ENCODE measurements at places on chromosomes 16 and 17. TPM values are rescaled to one million over a fixed set of nuclear protein-coding genes. Genes with fewer than 3 reads are reported as not detected.

Gene APOBR
- 21.4 TPM for total RNA-seq

Gene CD7
- 292 TPM for total RNA-seq

Gene PIRT
- total RNA-seq = not detected

Gene CDC27
- 128 TPM for total RNA-seq

Gene TMEM100
- not detected for total RNA-seq

Gene TPSD1
- not detected for total RNA-seq

Gene KIF19
- 0.69 TPM for total RNA-seq

Gene USP32
- 31.7 TPM for total RNA-seq

Gene TNFRSF13B
- total RNA-seq = not detected

Gene SYCE1L
- total RNA-seq = 11.1 TPM

Gene ITGAD
- not detected for total RNA-seq

Gene VWA3A
- 0.20 TPM for total RNA-seq

Gene SHCBP1
- total RNA-seq = 42.0 TPM

Gene FBXL20
- 13.1 TPM for total RNA-seq

Gene PPP1R27
- total RNA-seq = not detected

Gene ATP1B2
- 0.08 TPM for total RNA-seq

Gene ZNF750
- total RNA-seq = not detected

Gene GH1
- total RNA-seq = not detected

Gene TSNAXIP1
- total RNA-seq = 0.33 TPM

Gene CDRT15
- not detected for total RNA-seq

Gene CBFA2T3
- total RNA-seq = not detected

Gene LDAF1
- 13.6 TPM for total RNA-seq

Gene KCTD5
- total RNA-seq = 31.6 TPM

Gene PLCG2
- total RNA-seq = 3.1 TPM

Gene TAT
- total RNA-seq = not detected

Gene ZNF764
- 17.5 TPM for total RNA-seq

Gene TNFSF13
- 3.8 TPM for total RNA-seq

Gene HSD17B2
- total RNA-seq = not detected

Measured in activated CD4-positive, alpha-beta T cell treated with anti-CD3 and anti-CD28 coated beads, Interleukin-2, amount 10 ng/mL, durations not matched to agents 7 days and 5 days (primary cell).